ENCODE measurements at places on chromosomes 4 and X.

DNA sequence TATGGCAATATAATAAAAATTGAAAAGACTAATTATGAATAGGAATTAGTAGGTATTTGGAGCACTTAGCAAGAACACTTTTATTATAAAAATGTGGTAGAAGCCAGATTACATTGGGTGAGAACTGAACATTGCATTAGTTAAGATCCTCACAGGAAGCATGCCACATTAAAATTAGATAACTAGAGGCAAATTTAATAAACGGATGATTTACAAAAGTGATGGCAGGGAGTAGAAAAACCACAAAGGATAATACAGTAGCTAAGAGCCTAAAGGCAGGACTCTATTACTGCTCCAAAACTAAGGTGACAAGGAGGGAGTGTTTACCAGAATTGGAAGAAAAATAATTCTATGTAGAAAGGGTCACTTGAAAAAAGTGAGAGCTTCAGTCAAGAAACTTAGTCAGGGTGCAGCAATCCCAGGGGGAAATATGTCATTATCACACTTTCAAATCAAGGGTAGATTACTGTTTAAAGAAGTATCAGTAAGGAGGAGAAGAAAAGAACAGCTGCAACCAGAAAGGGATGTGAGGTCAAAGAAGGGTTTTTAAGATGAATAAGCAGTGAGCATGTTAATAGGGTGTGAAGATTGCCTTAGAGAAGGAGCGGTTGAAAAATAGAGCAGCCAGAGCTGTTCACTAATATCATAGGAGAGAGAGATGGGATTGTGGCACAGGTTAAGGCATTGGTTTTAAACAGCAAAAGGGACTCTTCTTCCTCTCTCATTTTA, 84.6 kb downstream of the NDST4 start:
- DNase-seq: no peak

DNA sequence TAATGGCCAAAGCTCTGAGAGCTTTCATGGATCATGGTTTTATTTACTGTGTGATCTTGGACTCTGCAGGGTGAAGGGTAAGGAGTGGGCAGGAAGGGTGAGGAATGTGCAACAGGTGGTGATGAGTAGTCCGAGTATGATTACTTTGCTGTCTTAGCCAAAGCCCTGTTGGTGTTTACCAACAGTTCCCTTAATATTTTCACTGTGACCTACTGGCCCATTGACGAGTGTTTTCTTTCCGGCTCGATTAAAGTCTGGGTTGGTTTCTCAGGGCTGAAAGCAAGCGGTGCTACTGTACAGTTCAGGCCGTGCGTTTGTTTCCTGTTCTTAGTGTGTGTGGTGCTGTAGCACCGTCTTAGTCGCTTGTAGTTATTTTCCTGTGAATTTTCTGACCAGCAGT, 2.6 kb downstream of the ARHGAP24 start:
- DNase-seq: no peak

DNA sequence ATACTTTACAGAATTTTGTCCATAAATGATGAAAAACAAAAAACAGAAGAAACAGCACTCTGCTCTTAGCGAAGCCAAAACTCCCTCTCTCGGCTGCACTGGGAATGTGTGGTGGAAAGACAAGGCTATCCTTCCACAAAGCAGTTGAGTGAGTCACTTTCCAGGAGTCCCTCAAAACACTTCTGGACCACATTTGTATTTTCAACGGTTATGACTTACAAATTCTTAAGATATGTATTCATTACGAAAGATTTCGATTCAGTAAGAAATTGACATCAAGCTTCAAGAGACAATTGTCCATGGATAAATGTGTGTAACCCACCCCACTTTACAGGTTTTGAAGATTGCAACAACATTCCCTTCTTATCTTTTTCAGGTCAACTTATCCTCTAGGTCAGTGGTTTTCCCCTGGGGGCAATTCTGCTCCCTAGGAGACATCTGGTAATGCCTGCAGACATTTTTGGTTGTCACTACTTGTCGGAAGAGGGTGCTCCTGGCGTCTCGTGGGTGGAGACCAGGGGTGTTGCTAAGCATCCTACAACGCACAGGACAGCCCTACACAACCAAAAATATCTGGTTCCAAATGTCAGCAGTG, 66.7 kb upstream of the MTNR1A start:
- no peak for DNase-seq

- DNase-seq: no peak
Observed at GRCh38 chr4:106690487-106690886, 321.9 kb upstream of the GIMD1 start.

DNA sequence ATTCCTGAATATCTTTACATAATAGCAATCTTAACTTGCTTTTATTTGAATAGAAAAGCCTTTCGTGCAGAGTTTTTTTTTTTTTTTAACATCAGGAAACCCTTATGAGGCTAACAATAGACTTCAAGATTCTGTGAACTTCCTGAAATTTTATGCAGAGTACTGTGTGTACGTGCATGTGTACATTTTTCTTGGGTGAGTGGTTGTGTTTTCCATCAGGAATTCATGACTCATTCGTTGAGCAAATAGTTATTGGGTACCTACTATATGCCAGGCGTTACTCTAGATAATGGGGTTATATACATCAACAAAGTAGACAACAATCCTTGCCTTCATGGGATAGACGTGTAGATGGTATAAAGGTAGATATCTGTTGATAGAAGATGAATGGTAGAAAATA, 59.1 kb downstream of the MRPL1 start:
- no peak for DNase-seq

GRCh38 chr4:1356181-1356998, 9.4 kb downstream of the UVSSA start:
- DNase-seq: peak; percentile 83

- no peak for DNase-seq
Observed at GRCh38 chrX:19177721-19178120, 55.5 kb upstream of the ADGRG2 start.

DNA sequence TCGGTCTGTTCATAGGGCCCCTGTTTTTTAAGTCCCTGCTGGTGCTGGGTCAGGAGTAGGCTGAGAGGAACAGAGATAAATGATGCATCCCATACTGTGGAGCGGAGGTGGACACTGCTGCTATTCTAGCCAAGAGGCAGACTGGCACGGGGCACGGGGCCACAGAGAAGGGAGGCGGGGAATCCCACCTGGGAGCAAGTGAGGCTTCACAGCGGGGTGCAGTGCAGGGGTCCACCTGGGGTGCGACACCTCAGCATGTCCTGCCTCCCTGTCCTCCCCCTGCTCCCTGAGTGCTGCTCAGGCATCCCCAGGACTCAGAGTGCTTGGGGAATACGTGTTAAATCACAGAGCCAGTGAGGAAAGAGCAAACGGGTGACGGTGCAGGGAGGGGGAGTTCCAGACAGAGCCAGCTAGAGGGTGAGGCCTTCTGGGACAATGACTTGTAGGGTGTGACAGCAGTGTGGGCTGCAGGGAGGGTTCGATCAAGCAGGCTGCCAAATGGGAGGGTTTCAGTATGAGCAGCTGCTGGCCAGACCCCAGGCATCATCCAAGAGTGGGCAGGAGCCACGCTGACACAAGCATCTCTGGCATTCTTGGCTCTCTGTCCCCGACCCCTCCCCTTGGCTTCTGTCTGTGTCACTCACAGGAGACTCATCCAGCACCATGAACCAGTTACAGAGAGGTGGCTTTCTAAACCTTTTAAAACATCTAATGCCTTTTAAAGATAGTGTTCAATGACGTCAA, 13.7 kb upstream of the HTRA3 start:
- DNase-seq: peak; percentile 57

- no peak for DNase-seq
Observed at GRCh38 chr4:95546221-95546620, 2.6 kb downstream of the UNC5C start.

- DNase-seq: no peak
Observed at GRCh38 chrX:46831765-46832327, 5.0 kb upstream of the RP2 start.

GRCh38 chr4:120007191-120007871, 59.3 kb downstream of the MAD2L1 start:
- DNase-seq: no peak

DNA sequence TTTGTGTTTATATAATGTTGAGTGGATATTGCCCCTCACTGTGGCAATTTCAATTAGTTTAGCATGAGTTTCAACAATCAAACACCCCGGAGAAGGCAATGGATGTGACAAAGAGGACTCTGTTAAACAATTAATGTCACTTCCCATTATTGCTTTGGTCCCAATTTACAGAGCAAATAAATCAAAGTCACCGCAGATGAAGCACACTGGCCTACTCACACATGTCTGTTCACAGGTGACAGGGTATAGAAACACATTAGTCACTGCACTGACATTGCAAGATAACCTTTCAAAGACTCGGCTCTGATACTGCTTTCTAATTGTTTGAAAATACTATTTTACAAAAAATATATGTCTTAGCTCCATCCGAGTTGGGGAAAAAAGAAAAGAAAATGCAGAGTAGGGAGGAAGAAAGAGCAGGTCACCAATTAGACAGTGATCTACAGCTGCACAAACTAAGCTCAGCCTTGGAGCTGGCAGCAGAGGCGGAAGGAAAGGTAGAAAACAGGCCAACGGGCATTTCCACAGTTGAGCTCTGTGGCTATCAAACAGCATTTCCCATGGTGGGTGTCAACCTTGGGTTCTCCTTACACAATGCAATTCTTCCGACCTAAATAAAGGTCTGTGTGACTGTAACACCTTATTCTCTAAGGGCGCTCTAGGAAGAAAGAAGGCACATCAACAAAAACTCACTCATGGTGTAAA, 53.9 kb downstream of the PPARGC1A start:
- DNase-seq: no peak

- no peak for DNase-seq
Observed at GRCh38 chrX:126137899-126138298, 28.2 kb downstream of the DCAF12L2 start.

- DNase-seq: peak; percentile 53
Observed at GRCh38 chr4:76957004-76957738, 7.6 kb downstream of the SEPTIN11 start.

- no peak for DNase-seq
Observed at GRCh38 chr4:6454112-6454910, 18.1 kb downstream of the PPP2R2C start.

- DNase-seq: no peak
Observed at GRCh38 chrX:46381630-46382029, 163.6 kb downstream of the ZNF674 start.

DNA sequence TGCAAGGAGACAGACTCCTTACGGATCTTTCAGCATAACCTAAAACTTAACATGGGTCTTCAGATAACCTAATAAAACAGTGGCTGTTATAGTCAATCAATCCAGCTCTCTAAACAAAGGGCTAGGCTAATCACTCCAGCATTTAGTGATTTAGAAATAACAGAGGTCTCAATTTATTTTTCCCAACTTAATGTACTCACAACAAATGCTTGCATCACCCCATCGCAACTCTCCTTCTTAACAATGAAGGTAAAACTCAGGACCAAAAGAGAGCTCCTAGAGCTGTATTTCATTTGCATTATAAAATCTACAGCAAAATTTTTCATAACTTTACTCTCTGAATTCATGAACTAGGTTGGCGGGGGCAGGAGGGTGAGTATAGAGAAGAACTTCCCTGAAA, 1.1 kb downstream of the LIN54 start:
- DNase-seq: no peak

DNA sequence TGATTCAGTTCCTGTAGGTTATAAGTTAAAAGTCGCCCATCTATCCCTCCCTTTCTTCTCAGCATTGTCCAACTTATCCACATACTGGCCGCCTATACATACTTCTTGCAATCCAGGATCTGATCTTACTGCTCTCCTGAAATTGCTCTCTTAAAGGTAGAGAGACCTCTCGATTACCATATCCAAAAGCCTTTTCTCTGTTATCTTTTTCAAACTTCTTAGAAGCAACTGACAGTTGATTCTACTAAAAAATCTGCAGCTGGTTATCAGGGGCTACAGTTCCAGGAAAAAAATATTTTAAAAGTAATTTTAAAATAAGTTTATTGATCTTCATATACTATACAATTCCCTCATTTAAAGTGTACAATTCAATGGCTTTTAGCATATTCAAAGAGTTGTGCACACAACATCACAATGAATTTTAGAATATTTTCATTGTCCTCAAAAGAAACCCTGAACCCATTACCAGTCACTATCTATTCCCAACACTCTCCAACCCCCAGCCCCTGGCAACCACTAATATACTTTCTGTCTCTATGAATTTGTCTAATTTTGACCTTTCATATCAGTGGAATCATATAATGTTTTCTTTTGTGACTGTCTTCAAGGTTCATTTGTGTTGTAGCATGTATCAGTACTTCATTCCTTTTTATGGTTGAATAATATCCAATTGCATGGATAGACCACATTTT, 102.0 kb downstream of the HDAC8 start:
- no peak for DNase-seq

GRCh38 chrX:96835660-96836289, 47.9 kb upstream of the RPA4 start:
- DNase-seq: no peak

- no peak for DNase-seq
Observed at GRCh38 chr4:114464726-114465272, 133.8 kb upstream of the UGT8 start.

GRCh38 chr4:102500352-102500695, 835 bp upstream of the NFKB1 start:
- DNase-seq: no peak

DNA sequence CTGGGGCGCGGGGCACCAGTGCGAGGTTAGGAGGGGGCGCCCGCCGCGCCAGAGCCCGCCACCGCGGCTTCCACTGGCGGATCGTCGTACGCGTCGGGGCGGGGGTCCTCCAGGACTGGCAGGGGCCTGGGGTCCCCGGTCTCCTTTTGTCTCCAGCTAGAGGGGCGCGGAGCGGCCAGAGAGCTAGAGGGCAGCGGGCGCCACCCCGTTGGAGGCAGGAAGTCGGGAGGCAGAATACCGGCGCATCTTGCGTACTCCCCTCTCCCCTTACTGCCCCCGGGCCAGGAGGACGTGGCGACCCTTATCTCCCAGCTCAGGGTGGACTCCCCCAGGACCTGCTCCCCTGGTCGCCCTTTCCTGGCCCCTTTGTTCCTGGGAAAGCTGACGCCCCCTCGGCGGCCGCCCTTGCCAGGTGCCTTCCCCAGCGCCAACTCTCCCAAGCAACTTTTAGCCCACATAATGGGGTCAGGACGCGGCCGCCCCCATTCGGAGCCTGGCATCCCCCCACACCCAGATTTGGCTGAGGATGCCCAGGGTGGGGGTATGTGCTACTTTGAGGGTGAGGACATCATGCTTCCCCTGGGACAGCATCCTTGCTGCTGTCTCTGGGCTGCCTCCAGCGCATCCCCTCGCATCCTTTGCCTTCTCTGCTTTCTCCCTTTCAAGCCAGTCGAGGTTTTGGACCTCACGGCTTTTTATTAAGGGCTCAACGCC, 933 bp downstream of the CNKSR2 start:
- DNase-seq: peak; percentile 21
